Activated T-helper 2 cell treated with anti-CD3 and anti-CD28 coated beads, Interferon-gamma antibody, Interleukin-2, Interleukin-4, amounts not matched to agents 10 μg/mL and 5 μg/mL and 100 μg/mL, durations not matched to agents 14 hours and 24 hours and 36 hours (primary cell): ENCODE measurements at places on chromosomes 13 and 19. TPM values are rescaled to one million over a fixed set of nuclear protein-coding genes. Genes with fewer than 3 reads are reported as not detected.

CDK8 gene
- 18.3 and 21.2 TPM in 2 replicates for total RNA-seq

RASAL3 gene
- 107 TPM in 2 replicates for total RNA-seq

FAM83E gene
- 4.3 and 6.4 TPM in 2 replicates for total RNA-seq

PMIS2 gene
- total RNA-seq, result not detected in 2 replicates

RASGRP4 gene
- total RNA-seq, result 17.6 and 20.0 TPM in 2 replicates

GRCh38 chr19:17944301-17944700, 11.5 kb downstream of the CCDC124 start:
- DNase-seq, result no peak

DNA sequence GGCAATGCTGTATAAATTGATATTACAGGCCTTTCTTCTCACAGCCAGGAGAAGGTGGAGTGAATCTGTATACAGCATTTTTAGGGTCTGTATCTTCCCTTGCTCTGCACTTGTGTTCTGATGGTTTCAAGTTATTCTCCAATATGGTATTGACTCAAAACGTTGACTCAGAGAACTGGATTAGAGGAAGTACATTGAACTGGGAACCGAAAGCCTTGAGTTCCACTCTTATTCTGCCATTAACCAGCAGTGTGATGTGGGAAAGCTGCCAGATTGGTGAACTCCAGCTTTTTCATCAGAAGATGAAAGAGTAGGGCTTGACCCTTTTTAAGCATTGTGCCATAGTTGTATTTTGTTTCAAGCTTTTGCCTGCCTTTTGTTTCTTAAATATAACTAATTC, 167.7 kb downstream of the SPRY2 start:
- no peak for DNase-seq

DNA sequence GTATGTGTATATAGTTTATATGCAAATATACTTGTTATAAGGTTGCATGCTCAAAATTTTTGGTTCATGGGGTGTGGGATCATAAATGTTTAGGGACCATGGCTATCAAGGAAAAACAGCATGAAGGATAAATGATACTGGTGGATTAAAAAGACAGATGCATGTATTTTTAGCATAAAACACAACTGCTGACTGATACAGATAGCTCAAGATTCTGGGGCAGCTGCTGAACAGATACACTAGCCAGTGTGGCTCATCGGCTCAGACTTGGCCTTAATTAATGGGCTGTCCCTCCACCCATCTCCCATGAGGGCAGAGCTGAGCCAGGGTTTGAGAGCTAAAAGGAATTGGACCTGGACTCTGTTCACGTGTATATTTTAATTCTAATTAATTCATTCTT, 11.4 kb downstream of the ALOX5AP start:
- no peak for DNase-seq

- no peak for DNase-seq
Measured at GRCh38 chr13:64057372-64058020, 2641.8 kb upstream of the PCDH20 start.

DNA sequence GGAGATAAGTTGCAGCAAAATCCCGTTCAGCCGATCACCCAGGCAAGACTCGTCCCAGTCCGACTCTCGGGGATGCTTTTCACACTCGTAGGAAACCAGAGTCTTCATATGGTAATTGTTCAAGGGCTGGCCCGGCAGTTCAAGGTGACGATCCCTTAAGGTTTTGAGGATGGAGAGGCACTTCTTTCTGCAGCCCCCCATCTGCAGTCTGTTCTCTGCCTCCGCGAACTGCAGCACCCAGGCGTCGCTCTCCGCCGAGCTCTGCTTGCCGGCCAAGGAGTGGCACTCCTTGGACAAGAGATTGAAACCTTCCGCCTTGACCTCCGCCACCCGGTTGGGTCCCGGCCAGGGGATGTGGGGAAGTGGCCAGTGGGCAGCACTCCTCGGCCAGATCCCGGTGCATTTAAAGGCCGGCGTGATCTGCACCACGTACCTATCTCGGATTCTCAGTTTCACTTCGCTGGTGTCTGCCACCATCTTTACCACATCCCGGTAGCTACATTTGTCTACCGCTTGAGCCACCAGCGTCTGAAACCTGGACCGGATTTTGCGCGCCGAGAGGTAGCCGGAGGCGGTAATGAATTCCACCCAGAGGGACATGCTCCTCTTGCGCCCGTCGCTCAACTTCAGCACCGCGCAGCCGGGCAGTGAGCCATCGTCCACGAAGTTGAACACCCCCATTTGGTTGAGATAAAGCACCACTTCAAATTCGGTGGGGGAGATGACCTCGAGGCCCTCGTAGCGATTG, 1.1 kb downstream of the MAB21L1 start:
- DNase-seq, result no peak

- no peak for DNase-seq
Measured at GRCh38 chr19:5062799-5063198, 93.9 kb downstream of the KDM4B start.

- DNase-seq, result peak; percentile 46
Measured at GRCh38 chr19:45016388-45017314, 15.4 kb downstream of the RELB start.

DNA sequence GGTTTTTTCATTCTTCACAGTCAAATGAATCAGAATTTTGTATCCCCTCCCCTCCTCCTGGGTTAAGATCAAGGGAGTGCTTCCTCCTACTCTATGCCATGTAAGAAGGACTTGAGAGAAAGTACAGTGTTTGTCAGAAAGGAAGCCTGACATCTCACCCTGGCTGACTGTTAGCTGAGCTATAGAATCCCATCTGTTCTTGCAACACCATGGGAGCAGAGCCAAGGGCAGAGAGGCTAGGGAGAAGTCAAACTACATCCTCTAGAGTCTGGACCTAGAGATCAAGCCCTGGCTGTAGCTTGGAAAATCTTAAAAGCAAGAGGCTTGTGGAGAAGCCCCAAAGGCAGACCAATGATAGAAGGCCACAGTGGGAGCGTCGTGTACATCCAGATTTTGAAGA, 145.9 kb downstream of the OLFM4 start:
- no peak for DNase-seq

DNA sequence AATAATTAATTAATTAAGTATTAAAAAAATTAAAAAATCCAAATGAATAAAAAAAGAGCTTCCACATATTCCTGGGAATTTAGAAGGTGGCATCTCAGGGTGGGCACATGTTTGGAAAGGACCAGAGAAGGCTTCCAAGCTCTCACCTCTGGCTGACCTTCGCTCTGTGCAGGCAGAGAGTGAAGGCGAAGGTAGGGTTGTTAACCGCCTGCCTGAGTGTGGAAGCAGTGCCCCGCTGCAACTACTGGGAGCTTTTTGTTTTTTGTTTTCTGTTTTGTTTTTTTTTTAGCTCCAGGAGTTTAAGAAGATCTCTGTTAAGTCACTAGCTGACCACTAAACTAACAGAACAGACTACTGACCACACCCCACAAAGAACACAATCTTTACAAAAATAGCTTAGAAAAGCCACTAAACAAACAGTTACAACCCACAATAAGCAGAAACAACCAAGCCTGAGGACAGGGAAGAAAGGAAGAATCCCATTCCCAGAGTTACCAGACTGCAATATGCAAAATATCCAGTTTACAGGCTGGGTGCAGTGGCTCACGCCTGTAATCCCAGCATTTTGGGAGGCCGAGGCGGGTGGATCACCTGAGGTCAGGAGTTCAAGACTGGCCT, 11.4 kb downstream of the ZNF541 start:
- no peak for DNase-seq

DNA sequence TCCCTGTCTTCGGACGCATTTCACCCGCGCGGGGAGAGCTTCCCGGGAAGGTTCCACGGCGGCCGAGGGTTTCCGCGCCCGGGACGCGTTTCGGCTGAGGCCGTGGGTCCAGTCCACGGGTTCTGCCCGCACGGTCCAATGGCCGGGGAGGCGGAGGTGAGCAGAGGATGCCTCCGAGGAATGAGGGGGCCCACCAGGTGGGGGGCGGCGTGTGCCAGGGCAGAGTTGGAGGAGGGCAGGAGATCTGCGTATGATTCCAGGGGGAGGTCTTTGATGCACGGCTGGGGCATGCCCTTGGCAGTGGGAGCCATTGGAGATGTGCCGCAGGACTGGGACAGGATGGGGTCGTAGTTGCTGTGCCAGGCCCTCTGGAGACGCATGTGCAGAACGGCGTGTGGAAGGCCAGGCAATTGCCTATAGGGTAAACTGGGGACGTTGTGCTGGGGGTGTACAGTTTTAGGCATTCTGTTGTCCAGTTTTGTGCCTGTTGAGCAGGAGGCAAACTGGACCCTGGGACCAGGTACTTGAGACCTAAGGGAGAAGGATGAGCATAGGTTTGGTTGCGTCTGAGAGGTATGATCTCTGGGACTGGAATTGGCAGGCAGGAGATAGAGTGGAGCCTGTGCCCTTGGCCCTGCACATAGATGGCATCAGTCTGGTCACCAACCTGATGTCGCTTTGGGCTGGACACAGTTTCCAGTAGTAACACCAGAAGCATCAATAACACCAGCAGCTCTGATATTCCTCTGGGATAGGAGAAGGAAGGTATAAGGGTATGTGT, 751 bp downstream of the ZNF584 start:
- no peak for DNase-seq

- no peak for DNase-seq
Measured at GRCh38 chr19:6796278-6796677, 23.8 kb downstream of the VAV1 start.
